ENCODE measurements at places on chromosomes 3 and 15.

GRCh38 chr3:134427400-134428111, 53.3 kb upstream of the AMOTL2 start:
- no peak for DNase-seq

- DNase-seq = no peak
Observed at GRCh38 chr3:141649871-141650270, 88.2 kb upstream of the RNF7 start.

- no peak for DNase-seq
Observed at GRCh38 chr3:67012564-67012963, 14.5 kb downstream of the KBTBD8 start.

DNA sequence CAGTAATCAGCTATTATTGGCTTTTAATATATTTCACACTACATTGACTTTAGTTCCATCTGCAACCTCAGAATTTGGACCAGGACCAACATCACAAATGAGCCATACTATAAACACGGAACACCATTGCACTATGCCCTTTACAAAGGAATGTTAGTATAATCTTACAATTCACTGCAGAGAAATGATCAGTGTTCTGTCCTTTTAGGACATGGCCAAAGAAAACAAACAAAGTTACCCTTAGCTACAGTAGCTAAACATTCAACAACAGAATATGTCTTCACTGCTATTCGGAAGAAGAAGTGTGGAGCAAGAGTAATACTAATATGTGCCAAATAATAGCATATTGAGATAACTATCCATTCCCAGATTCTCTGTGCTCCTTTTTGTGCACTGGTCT, 90.4 kb downstream of the NAALADL2 start:
- no peak for DNase-seq

DNA sequence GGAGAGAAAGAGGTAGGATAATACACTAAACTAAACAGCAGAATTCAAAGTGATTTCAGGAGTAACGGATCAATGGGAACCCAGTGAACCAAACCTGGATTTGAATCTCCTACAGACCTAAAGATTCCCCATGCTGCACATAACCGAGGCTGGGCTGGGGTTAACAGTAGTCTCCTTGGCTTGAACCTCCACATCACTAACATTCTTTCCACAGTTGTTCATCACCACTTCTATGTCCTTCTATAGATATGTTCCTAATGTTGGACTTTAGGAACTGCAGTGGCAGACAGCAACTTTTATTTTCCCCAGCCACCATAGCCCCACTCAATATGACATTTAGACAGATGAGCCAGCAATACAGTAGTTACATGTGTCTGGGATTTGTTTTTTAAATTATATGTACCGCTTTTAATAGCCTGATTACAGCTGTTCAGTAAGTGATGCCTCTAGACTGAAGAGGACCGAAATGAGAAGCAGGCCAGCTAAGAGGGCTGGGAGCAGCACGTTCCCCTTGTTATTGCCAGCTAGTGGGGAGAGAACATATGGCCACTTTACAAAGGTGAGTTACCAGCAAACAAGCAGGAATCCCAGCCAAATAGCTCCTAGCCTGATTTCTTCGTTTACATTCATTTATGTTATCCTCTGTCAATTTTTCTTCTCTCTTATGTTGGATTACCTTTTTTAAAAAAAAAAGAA, 472.6 kb upstream of the CDIN1 start:
- DNase-seq = peak; percentile 0

GRCh38 chr15:85754989-85755388, 39.7 kb downstream of the KLHL25 start:
- DNase-seq = no peak

- no peak for DNase-seq
Observed at GRCh38 chr3:190302212-190302867, 19.9 kb downstream of the CLDN1 start.

DNA sequence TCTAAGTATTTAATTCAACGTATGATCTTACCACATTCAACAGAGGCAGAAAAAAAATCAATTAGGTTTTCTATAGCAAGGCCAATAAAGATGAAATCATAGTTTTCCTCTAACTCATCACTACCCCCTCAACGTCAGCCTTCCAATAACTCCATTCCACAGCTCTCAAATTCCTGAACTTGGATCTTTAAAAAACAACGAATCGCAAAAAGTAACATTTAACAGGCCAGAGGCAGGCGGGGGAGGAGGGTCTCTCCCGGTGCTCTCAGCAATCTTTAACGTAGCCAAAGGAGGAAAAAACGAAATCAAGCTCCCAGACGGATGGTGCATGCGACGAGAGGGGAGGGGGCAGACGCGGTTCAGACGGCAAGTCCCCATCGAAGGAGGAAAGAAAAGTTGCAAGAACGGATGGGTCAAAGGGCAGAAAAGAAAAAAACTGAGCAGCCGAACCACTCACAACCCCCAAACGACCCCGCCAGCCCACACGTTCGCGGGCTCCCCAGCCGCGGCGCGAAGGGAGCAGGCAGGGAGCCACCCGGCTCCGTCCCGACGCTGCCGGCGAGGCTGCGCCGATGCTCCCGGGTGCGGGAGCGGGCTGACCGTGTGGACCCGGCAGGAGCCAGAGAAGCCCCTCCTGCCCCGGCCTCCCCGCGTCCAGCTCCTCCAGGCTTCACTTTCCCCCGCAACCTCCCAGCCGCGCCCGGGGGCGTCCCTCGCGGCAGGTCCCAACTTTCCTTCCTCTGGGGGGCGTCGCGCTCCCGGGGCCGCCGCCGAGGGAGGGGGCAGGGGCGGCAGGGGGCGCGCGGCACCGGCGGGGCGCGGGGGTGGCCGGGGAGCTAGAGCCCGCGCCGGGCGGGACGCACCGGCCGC, 703 bp downstream of the PEAK1 start:
- DNase-seq = peak; percentile 8

GRCh38 chr15:38533416-38533915, 31.1 kb downstream of the RASGRP1 start:
- no peak for DNase-seq

- DNase-seq = no peak
Observed at GRCh38 chr15:56047354-56047753, 53.9 kb upstream of the NEDD4 start.

DNA sequence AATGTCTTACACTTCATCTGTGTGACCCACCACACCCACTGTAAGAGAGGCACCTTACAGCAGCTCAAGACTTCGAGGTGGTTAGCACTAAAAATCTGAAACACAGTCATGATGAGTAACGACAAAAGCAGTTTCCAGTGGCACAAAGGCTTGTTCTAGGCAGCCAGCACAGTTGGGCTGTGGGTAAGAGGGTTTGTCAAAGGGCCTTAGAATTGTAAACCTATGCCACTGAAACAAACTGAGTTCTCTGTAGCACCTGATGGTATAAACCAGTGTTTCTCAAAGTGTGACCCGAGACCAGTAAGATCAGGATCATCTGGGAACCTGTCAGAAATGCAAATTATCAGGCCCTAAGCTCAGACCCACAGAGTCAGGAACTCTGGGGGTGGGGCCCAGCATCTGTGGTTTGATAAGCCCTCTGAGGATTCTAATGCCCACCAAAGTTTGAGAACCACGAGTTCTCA, 36.5 kb downstream of the DAPK2 start:
- no peak for DNase-seq
